ENCODE measurements at places on chromosomes 7 and 10.
A peak's percentile ranks its signal among the peaks of the same experiment; 100 is the strongest.

DNA sequence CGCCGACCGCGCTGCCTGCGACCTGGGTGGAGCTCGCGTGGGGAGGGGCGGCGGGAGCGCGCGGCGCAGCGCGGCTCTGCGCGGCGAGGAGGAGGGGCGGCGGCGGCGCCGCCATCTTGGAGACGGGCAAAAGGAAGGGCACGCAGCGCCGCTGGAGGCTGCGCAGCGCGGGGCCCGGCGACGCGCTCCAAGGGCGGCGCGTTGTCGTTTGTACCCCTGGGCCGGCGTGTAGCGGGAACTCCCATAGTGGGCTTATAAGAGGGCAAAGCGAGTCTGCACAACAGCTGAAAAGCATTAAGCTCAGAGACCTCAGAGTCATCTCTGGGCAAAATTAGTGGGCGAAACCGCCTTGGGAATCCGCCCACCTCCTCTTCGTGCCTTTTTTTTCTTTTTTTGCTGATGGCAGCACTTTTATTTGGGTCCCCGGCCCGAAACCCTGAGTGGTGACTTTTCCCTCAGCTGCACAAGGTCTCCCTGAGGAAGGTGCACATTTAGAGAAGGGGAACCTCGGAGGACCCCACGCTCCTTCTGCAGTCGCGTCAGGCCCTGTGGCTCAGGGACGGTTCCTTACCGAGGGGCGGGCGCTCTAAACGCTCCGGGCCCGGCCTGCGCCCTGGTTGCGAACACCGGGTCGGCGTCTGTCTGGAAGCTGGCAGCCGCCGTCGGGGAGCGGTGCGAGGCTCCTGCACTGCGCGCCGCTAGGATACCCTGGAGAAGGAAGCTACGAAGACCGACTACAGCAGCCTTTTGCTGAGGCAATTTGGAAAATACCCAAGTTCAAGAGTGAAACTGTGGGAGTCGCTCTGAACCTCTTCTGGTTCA lies 428 bp upstream of the MCMBP start:
- DNase-seq, result peak; percentile 95

DNA sequence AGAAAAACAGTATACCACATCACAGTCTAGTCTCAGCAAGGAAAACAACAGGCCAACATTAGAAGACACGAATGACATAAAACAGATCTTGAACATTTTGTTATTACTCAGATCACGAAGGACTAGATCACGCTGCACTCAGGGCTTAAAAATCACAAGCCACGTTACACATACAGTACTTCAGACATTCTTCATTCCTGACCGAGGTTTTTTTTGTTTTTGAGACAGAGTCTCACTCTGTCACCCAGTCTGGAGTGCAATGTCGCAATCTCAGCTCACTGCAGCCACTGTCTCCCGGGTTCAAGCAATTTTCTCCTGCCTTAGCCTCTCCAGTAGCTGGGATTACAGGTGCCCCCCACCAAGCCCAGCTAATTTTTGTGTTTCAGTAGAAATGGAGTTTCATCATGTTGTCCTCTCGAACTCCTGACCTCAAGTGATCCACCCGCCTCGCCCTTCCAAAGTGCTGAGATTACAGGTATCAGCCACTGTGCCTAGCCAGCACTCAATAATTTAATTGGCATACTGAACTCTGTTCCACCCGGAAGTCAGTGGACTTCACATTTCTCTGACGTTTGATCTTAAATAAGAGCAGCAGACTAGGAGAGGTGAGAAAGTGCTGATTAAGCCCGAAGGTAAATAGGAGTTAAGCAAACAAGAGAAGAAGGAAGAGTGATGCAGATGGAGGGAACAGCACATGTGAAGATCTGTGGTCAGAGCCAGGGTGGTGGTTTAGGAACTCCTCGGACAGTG lies 3.5 kb downstream of the AIMP2 start:
- no peak for DNase-seq

GRCh38 chr7:36928311-36928710 lies 204.0 kb upstream of the AOAH start:
- DNase-seq, result no peak

GRCh38 chr10:62788861-62789467 lies 15.6 kb upstream of the ADO start:
- DNase-seq, result no peak

GRCh38 chr7:117149692-117150091 lies 173.2 kb downstream of the WNT2 start:
- DNase-seq, result no peak

DNA sequence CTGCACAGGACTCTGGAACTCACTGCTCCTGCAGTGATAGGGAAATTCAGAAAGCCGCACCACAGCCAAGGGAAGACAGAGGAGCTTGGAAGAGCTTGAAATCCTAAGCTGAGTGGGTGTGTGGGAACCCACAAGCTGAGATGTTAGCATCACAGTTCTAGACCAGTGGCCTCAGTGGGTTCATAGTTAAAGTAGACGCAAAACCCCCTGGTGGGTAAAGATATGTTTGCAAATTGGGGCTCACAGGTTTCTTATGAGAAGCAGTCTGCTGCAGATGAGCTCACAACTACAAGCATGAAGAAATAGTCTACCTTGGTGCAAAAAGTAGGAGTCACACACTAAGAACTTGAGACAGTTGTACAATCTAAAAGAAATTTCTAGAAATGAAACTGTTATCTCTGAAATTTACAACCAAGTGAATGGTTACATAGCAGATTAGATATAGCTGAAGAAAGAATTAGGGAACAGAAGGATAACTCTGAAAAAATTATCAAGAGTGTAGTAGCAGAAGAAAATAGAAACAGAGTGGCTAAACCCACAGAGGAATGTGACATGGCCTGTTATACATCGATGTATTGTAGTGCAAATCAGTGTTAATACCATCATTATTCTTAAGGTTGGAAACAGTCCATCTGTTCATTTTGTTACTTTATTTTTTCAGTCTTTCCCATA lies 77.2 kb downstream of the DYNC2I1 start:
- DNase-seq, result no peak

DNA sequence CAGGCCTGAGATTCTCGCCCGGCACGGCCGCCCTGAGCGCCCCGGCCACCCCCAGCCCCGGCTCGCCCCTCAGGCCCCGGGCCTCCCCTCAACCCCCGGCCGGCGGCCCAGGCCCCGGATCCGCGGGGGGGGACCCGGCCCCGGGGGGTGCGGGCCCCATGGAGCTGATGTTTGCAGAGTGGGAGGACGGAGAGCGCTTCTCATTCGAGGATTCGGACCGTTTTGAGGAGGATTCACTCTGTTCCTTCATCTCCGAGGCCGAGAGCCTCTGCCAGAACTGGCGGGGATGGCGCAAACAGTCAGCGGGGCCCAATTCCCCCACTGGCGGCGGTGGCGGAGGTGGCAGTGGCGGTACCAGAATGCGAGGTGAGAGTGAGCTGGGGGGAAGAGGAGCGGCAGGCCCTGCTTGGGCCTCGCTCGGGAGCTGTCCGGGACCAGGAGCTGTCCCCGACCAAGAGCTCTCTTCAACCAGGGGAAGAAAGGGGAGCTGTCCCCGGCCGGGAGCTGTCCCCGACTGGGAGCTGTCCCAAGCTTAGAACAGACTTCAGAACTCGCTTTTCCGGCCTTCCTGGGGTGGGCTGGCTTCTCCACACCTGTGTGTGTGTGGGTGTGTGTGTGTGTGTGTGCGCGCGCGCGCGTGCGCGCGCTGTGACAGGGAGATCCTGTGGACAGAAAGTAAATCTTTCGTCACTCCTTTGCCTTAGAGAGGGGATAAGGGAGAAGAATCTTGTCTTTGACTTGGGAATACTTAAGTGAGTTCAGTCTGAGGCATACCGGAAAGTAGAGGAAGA lies 510 bp downstream of the ZSWIM8 start:
- DNase-seq, result peak; percentile 59

GRCh38 chr7:66758950-66759628 lies 18.6 kb downstream of the RABGEF1 start:
- no peak for DNase-seq

GRCh38 chr10:126687121-126687606 lies 16.7 kb upstream of the C10orf90 start:
- no peak for DNase-seq

GRCh38 chr10:132519382-132520176 lies 18.0 kb upstream of the INPP5A start:
- DNase-seq, result no peak

GRCh38 chr10:97628228-97628627 lies 5.1 kb downstream of the MORN4 start:
- no peak for DNase-seq

GRCh38 chr10:24303522-24304310 lies 94.8 kb downstream of the KIAA1217 start:
- DNase-seq, result no peak

Measured in GM20000 (cell line).